ENCODE measurements at places on chromosomes 16 and 17. TPM values are rescaled to one million over a fixed set of nuclear protein-coding genes. Genes with fewer than 3 reads are reported as not detected.
A peak's percentile ranks its signal among the peaks of the same experiment; 100 is the strongest.

Gene IST1
- total RNA-seq: 170 TPM

Gene SLC35G6
- not detected for total RNA-seq

Gene SGSH
- total RNA-seq: 22.7 TPM

Gene SLC7A6
- 58.7 TPM for total RNA-seq

Gene ZMYND15
- 0.11 TPM for total RNA-seq

Gene PLCG2
- total RNA-seq: 7.6 TPM

DNA sequence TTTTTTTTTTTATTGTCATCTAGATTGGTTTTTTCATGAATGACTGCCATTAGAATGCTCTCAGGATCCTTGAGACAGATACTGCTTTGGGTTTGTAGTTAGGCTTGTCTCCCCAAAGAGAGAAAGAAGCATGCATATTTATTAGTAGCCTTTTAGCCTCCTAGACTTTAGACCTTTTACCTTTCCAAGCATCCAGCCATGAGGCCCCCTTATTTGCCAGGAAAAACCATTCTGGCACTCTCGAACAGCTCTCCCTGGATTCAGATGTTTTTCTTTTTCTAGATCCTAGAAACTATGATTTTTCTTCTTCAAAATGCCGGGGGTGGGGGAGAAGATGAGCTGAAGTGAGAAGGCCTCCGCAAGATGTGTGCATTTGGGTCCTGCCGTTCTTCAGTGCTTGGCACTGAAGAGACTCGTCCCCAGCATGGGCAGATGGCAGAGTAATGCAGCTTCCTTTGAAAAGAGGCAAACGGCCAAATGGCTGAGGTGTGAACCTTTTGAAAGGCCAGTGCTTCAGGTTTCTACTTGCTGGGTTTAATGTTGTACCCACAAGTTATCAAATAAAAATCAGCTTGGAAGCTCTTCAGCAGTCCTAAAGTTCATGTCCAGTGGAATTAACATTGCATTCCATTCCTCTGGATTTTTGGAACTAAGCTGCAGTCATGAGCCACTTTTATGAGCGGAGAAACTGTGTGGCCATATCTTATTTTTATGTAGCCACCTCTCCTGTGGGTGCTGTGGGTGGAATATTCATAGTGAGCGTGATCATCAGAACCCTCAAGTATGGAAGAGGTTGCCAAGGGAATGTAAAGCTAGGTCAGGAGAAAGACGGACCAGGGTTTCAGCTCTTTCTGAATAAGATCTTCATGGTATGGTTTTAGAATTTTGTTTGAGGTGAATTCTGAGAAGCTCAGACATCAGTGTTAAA is 7.2 kb downstream of the SOCS7 start:
- H3K4me3 ChIP-seq: no peak overlapping the region
- H3K27me3 ChIP-seq: no peaks in the 10 kb centered on the region
- no peak overlapping the region for H3K27ac ChIP-seq

- peaks cover 10% of the 10 kb centered on the region for H3K27me3 ChIP-seq
- no peaks in the 10 kb centered on the region for H3K4me1 ChIP-seq
- no peak for DNase-seq
- H3K27ac ChIP-seq: no peak overlapping the region
These were observed 145.3 kb downstream of the FOXL1 start for GRCh38 chr16:86723689-86724088.

- H3K4me1 ChIP-seq: no peaks in the 10 kb centered on the region
- H3K4me3 ChIP-seq: no peak overlapping the region
- no peak overlapping the region for H3K27ac ChIP-seq
- DNase-seq: no peak
- H3K36me3 ChIP-seq: no peaks in the 10 kb centered on the region
- H3K27me3 ChIP-seq: peaks cover 8% of the 10 kb centered on the region
These were observed 276.0 kb upstream of the ZFHX3 start for GRCh38 chr16:73323880-73324279.

GRCh38 chr16:83044589-83044988 is 417.8 kb downstream of the CDH13 start:
- DNase-seq: no peak
- no peak overlapping the region for H3K27ac ChIP-seq
- H3K4me3 ChIP-seq: no peak overlapping the region
- H3K27me3 ChIP-seq: peaks cover 4% of the 10 kb centered on the region

DNA sequence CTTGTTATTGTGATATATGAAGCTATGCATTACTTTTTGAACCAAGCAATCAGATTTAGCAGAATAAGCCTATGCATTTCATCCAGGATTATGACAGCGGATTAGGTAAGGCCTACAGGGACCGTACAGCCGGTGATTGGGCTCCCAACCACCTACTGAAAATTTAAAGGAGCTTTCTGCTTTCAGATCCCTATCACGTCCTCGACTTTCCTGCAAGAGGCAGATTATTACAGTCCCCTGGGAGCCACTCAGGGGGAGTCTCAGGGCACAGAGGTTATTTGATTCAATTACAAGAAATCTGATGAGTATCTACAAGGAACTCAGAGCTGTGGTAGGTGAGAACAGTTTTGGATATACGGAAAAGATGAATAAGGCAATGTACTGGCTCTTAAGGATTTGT is 80.7 kb downstream of the HS3ST3B1 start:
- no peaks in the 10 kb centered on the region for H3K27me3 ChIP-seq
- no peak overlapping the region for H3K27ac ChIP-seq
- no peaks in the 10 kb centered on the region for H3K4me1 ChIP-seq
- no peak overlapping the region for H3K4me3 ChIP-seq
- H3K36me3 ChIP-seq: no peaks in the 10 kb centered on the region

GRCh38 chr17:36934144-36934691 is 3.1 kb upstream of the LHX1 start:
- no peak overlapping the region for H3K27ac ChIP-seq
- peaks cover 89% of the 10 kb centered on the region for H3K27me3 ChIP-seq
- no peak for DNase-seq

DNA sequence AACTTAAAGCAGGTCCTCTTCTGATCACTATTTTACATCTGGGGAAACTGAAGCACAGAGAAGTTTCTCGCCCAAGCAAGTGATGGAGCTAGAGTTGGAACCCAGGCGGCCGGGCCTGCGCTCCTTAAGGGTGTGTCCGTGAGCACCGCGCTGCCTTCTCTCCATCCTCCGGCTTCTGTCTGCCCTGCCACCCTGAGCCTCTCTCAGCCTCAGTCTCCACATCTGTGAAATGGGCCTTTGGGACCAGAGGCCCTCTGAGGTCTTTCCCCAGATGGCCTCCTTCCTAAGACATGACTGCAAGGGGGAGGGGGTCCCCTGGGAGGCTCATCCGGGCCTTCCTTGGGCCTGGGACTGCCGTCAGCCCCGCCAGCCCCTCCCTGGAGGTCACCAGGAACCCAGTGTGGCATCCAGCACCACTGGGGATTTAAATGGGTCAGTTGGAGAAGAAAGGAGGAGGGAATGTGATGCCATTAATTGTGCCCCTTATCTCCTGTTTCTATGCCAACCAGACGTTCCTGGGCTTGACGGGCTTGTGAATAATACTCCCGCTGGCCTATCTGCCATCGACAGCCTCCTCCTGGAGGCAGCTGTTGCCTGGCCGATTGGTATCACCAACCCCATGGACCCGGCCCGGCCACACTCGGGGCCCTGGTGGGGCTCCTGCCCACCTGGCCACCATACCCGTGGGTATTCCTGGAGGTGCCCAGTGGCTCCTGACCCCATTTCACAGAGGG is 5.1 kb downstream of the ZFPM1 start:
- peaks cover 37% of the 10 kb centered on the region for H3K4me1 ChIP-seq
- no peak for DNase-seq
- no peaks in the 10 kb centered on the region for H3K27me3 ChIP-seq
- H3K4me3 ChIP-seq: no peak overlapping the region

- H3K27me3 ChIP-seq: peaks cover 5% of the 10 kb centered on the region
- peak overlapping the region; percentile 71 for H3K27ac ChIP-seq
- no peaks in the 10 kb centered on the region for H3K36me3 ChIP-seq
- no peak for DNase-seq
- H3K4me1 ChIP-seq: peaks cover 9% of the 10 kb centered on the region
These were observed 4.8 kb downstream of the RNF222 start for GRCh38 chr17:8392674-8393469.

DNA sequence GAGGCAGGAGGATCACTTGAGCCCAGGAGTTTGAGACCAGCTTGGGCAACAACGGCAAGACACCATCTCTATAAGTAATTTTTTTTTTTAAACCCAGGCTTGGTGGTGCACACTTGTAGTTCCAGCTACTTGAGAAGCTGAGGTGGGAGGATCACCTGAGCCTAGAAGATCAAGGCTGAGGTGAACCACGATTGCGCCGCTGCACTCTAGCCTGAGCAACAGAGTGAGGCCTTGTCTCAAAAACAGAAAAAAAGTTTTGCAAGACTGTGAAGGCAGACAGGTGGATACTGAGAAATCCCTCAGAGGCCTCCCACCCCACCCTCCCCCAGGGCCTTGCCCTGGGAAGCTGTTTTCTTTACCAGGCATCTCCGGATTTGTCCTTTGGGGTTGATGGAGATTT is 125.4 kb downstream of the MGAT5B start:
- no peaks in the 10 kb centered on the region for H3K27me3 ChIP-seq
- no peaks in the 10 kb centered on the region for H3K36me3 ChIP-seq
- H3K27ac ChIP-seq: no peak overlapping the region
- H3K4me3 ChIP-seq: no peak overlapping the region
- peaks cover 38% of the 10 kb centered on the region for H3K4me1 ChIP-seq
- DNase-seq: no peak

DNA sequence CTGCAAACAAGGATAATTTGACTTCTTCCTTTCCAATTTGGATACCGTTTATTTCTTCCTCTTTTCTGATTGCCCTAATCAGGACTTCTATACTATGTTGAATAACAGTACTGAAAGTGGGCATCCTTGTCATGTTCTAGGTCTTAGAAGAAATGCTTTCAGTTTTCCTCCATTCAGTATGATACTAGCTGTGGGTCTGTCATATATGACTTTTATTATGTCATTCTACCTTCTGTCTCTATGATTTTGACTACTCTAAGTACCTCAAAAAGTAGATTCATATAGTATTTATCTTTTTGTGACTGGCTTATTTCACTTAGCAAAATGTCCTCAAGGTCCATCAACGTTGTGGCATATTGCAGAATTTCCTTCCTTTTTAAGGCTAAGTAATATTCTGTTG is 111.5 kb upstream of the RBBP6 start:
- H3K4me3 ChIP-seq: no peak overlapping the region
- no peaks in the 10 kb centered on the region for H3K4me1 ChIP-seq
- no peak for DNase-seq
- peaks cover 21% of the 10 kb centered on the region for H3K27me3 ChIP-seq
- H3K36me3 ChIP-seq: no peaks in the 10 kb centered on the region

DNA sequence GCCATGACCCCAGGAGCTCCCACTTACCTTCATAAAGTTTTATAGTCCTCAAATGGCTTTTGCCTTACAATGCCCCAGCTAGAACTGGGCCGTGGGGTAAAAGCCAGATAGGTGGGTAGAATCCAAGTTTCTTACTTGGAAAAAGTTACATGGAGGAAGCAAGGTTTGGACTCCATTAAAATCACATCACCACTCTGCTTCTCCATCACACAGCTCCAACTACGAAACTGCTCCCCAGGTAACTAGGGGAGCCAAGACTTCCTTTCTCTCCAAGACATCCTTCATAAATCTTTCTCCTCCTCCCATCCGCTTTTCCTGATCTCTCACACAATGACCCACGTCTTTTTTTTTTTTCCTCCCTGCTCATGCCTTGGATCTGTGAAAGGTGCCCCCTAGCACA is 130.8 kb upstream of the RCVRN start:
- no peak overlapping the region for H3K27ac ChIP-seq
- peaks cover 5% of the 10 kb centered on the region for H3K4me1 ChIP-seq
- H3K27me3 ChIP-seq: no peaks in the 10 kb centered on the region
- no peak overlapping the region for H3K4me3 ChIP-seq

DNA sequence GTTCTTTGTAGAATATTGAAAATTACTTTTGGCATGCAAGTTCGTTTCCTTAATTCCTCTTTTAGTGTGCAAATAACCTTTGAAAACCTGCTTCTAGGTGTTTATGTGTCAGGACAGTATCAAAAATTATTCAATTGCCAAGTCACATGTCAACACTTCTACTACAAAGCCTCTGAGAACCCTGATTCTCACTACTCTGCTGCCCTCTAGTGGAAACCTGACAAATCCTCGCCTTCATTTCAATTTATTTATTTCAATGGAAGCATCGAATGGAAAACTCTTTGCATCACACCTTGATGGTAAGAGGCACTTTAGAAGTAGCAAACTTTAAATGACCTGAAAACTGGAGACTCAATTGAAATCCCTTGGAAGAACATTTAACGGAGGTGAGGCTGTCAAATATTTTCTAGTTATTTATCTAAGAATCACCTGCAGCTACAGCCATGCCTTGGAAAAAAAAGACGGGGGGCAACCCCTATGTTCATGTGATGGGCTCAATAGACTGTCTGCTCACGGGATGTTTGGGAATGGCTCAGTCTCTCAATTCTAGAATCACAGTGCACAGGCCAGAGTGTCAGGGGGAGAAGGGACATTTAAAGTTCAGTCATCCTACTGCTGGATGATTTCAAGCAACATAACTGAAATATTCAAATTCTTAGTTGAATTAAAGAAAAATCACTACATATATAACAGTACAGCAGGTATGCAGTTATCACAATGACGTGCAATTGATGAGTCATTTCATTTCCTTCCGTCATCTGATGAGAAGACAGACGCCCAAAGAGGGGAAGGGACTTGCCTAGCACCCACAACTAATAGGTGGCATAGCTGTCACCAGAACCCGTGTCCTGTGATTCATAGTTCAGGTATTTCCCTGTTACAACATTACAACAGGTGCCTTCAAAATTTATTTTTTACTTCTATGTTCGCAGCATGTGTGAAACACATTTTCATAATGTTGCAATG is 563.9 kb downstream of the TOX3 start:
- no peaks in the 10 kb centered on the region for H3K4me1 ChIP-seq
- H3K36me3 ChIP-seq: no peaks in the 10 kb centered on the region
- H3K27ac ChIP-seq: no peak overlapping the region
- no peak overlapping the region for H3K4me3 ChIP-seq
- H3K27me3 ChIP-seq: no peaks in the 10 kb centered on the region
- peak; percentile 34 for DNase-seq

DNA sequence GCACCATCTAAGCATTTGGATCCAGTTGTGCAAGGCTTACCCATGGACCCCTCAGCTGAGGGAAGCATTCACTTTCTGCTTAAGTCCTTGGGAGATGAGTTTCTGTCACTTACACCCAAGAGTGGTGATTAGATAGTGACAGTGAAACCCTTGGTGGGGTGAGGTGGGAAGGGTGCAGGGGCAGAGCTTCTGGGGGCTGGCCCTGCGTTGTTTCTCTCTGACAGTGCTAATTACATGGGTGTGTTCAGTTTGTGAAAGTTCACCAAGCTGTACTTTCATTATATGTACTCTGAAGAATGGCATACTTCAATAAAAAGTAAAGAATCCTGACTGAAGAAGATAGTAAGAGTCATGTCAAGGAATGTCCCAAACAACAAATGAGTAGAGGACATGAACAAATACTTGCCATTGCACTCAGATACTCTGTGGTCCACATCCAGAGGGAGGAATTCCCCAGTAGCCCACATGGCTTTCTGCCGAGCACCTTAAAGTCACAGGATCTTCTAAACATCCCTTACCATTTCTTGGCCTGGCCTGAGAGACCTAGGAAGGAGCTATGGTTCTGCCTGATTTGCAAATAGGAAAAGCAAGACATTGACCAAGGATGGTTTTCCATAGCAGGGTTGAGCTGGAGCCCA is 8.4 kb downstream of the CHST6 start:
- H3K27ac ChIP-seq: no peak overlapping the region
- H3K4me3 ChIP-seq: no peak overlapping the region
- H3K4me1 ChIP-seq: no peaks in the 10 kb centered on the region
- DNase-seq: peak; percentile 19
- no peaks in the 10 kb centered on the region for H3K36me3 ChIP-seq

Measured in activated CD4-positive, alpha-beta T cell treated with anti-CD3 and anti-CD28 coated beads for 36 hours (primary cell).